ENCODE measurements at places on chromosomes 11 and 22.

DNA sequence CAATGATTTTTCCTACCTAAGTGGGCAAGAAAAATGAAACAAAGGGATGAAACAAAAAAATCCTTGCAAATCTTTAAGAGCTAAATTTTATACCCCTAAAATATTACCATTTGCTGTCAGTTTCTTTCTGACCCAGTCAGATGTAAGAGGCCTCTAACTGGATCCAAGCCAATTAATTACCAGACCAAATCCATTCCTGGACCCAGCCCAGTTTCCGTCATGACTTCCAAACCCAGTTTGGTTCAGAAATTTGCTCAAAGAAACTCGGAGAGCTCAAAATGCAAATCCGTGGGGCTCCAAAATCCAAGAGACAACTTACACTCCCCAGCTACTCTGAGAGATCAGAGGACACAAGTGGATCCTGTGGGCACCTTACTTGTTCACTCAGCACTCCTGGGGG, 46.8 kb downstream of the TRIM44 start:
- DNase-seq, result no peak

DNA sequence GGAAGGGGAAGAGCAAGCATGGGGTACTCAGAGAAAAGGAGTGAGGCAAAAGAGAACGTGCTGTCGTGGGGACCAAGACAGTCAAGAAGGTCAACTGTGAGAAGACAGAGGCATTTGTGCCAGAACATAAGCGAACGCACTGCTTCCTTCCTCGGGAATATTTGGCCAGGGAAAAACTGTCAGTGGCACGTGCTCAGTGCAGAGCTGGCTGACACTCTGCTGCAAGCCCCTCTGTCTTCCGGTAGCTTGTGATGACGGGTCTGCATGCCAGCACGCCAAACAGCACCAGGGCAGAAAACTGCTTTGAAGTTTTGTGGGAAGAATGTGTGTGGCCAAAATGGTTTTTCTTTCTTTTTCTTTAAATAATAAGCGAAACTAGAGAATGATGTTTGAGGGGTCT, 60.6 kb downstream of the SMCO4 start:
- no peak for DNase-seq

DNA sequence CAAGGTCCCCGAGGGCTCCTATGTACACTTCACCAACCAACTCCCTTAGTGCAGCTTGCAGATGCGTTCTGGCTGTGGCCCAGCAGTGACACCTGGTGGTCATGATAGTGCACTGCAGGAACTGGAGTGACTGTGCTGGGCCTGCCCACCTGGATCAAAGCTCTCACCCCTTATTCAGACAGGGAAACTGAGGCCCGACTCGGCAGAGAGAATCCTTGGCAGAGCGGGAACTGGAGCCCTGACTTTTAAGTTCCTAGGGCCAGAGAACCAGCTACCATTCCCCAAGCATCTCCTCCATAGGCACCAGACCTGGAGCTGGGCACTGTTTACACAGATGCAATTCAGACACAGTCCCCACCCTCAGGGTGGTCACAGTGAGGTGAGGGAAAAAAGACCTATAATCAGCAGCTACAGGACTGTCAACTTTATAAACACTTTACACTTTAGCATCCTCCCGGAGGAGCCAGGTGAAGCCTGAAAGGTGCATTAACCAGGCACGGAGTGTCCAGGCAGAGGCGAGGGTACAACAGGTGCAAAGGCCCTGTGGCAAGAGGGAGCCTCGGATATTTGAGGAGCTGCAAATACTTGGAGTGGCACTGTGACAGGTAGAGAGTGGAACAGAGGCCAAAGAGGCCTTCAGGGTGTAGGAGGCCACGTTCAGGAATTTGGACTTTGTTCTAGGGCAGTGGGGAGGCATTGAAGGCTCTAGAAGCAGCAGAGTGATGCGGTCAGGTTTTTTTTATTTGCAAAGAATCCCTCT, 22.0 kb downstream of the RHBDD3 start:
- peak; percentile 34 for DNase-seq

DNA sequence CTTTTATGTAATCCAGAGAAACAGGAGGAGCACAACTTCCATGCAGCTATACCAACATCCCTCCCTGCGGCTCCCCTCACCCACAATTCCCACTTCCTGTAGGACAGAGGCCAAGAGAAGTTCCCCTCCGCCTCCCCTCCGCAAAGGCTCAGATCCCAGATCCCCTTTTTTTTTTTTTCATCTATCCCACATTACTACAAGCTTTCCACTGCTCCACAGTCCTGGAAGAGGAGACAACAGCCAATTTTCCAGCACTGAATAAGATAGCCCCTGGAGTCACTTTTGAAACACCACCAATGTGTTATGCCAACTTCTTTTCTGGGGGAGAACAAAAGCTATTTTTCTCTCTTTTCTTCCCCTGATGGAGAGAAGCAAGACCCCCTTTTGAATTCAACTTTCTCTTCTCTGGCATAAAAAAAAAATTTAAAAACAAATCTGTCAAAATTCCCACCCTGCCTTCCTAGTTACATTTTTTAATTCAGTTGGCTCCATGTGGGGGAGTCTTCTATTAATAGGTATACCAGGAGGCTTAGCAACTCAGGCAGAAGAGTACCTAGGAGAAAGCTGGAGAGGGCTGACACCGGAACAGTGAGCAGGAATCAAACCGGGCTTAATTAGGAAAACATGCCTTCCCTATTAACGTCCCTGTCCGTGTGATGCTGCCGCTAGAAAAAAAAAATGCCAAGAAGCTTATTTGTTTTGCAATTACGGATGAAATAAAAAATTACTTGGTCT, 543.4 kb downstream of the BUD13 start:
- DNase-seq, result no peak

DNA sequence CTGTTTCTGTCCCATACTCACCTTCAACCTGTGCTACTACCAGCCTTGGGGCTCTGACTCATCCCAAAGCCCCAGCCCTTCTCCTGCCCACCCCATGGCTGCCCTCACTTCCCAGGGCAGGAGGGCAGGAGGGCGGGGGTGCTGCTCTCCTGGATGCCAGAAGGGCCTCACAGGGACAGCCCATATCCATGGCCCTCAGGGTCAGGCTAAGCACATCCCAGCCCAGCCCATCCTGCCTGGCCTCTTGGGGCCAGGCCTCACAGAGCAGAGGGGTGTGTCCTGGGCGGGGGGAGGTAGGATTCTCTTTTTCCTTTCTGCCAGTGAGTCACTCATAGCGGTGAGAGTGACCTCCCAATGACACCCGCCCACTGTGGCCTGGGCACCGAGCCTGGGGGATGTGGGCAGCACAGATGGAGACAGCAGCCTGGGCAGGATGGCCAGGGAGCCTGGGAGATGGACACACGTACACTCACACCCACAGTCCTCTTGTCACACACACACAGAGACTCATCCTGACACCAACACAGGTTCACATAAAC, 2.4 kb downstream of the LTBP3 start:
- DNase-seq, result peak; percentile 92

- peak; percentile 14 for DNase-seq
Measured at GRCh38 chr11:113577356-113578032, 102.3 kb upstream of the DRD2 start.

DNA sequence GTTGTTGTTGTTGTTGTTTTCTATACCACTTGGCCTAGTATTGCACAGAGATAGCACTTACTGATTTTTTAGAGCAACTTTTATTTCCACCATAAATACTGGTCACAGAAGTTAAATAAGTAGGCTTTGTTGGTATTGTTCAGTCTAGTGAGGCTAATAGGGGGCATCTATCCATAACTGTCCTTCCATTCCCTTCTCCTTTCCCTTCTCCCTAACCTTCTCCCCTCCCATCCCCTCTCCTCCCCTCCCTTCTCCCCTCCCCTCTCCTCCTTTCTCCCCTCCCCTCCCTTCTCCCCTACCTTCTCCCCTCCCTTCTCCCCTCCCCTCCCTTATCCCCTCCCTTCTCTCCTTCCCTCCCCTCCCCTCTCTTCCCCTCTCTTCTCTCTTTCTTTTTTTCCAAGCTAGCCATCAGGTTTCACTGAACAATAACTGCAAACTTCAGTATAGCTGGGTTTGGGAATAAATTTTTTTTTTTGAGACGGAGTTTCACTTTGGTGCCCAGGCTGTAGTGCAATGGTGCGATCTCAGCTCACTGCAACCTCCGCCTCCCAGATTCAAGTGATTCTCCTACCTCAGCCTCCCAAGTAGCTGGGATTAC, 56.5 kb downstream of the STIM1 start:
- no peak for DNase-seq

DNA sequence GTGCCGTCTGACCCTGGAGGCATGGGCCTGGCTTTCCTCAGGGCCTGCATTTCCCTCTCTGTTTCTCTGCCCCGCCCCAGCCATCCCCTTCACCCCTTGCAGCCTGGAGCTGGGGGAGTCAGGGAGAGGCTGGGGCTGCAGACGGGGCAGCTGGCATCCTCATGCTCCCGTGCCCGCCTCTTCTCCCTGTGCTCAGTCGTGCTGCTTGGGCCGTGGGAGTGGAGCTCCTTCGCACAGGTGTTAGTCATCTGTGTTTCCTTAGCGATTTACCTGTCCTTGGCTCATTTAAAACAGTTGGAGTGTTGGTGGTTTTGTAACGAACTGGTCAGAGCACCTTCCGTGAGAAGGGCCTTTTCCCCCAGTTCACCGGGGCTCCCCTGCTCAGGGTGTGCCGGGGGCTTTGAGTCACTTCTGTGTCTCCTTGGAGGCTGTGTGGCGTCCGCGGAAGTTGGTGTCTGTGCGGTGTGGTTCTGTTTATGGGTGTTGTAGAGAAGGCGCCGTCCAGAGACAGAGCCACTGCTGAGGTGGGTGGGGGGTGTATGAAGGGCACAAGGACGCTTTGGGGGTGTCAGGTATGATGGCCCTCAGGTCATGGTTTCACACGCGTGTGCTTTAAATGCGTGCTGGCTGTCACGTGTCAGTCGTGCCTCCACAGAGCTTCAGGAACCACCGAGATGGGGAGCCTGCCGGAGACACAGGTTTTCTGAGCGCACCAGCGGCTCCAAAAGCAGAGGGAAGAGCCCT, 19.5 kb downstream of the BRSK2 start:
- no peak for DNase-seq

- DNase-seq, result no peak
Measured at GRCh38 chr11:69385144-69385820, 91.3 kb downstream of the MYEOV start.

DNA sequence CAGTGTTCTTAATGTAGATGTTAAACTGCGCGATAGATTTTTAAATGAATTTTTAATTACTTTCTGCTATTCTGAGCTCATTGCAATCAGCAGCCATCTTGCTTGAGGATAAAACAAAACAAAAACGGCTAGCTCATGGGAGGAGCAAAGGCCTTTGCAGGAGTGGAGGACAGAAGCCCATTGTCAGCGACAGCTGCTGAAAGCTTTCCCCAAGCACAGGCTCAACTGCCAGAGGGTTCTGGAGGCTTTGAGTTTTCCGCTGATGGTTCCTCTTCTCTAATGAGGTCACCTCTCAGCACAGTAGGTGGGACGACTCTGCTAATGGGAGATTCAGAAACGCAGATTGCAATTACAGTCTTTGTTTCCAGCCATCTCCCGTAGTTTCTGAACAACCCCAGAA, 167.1 kb upstream of the TTC12 start:
- DNase-seq, result no peak

GRCh38 chr22:38784856-38785255, 9.1 kb downstream of the DNAL4 start:
- DNase-seq, result no peak

DNA sequence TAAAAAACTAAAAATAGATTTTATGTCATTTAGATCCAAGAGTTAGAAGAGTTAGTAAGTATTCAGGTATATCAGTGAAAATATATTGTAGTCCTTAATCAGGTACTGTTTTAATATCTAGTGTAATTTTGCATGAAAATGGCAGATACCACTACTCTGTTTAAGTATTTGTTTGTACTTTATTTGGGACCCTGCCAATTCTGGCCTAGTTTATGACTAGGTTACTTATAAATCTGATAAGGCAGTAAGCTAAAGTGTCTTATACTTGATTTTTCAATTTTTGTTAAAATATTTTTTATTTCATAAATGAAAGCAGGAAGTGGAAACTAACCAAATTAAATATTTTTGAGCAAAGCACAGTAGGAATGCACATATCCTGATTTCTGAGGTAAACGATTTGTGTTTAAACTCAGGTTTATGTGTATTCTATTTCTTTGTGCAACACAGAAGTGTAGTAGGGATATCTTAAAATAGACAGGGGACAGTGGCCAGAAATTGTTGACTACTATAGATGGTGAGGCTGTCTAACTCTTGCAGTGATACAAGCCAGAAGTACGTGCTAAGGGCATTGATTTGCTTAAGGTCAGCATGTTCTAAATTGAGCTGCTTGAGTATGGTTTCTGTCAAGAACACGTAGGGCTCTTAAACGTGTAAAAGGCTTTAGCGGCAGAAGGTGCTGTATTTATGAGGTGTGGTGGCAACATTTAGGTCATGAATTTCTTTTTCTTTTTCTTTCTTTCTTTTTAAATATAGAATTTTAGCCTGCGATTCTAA, 34.0 kb downstream of the HIPK3 start:
- DNase-seq, result no peak

GRCh38 chr11:26618441-26618840, 46.4 kb upstream of the MUC15 start:
- DNase-seq, result no peak

- DNase-seq, result no peak
Measured at GRCh38 chr11:112761911-112762706, 199.1 kb upstream of the NCAM1 start.

- DNase-seq, result no peak
Measured at GRCh38 chr22:43171607-43172006, 15.3 kb downstream of the TTLL12 start.

- no peak for DNase-seq
Measured at GRCh38 chr11:81829976-81830375, 903.7 kb downstream of the FAM181B start.

- DNase-seq, result no peak
Measured at GRCh38 chr11:67304511-67305113, 1.3 kb downstream of the SSH3 start.

DNA sequence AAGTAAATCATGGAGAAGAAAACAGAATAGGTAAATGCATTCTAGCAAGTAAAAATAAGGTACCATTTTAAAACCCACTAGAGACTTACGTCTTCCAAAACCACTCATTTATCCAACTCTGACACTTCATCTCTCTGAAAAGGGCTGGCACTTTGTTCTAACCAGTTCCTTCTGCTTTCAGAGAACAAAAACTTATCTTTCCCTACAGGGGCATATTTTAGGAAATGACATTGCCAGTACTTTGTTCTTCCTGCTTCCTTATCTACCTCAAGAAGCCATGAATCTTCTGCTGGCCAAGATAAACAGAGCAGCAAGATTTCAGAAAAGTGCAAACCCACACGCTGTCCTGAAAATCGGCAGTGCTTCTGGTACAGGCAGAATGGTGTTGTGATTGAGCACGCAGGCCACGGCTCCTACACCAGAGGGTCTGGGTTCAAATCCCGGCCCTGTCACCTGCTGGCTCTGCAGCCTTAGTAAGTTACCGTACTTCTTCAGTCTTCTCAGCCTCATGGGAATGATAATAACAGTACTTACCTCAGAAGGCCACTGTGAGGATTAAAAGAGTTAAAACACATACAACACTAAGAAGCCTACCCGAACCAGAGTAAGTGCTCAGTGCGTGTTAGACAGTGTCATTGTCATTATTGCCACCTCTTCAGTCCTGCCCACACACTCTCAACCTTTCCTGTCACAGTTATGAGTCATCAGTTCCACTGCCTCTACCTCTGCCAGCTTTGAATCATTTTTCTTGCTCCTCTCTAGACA, 11.0 kb downstream of the MPZL3 start:
- DNase-seq, result peak; percentile 88

GRCh38 chr11:92834296-92835020, 135.0 kb upstream of the MTNR1B start:
- peak; percentile 75 for DNase-seq
